Tibial nerve (tissue), 4 donors: ENCODE measurements at places on chromosomes 4 and X. TPM values are rescaled to one million over a fixed set of nuclear protein-coding genes. Genes with fewer than 3 reads are reported as not detected.

EMCN gene
- total RNA-seq: 32.0 TPM

SRPX2 gene
- 62.4 TPM for total RNA-seq

GRID2 gene
- total RNA-seq: not detected

HPGD gene
- 3.5 TPM for total RNA-seq

TCEAL7 gene
- total RNA-seq: 8.3 TPM

GRCh38 chr4:139795527-139796314, 130.1 kb downstream of the MGST2 start:
- no peak for DNase-seq

DNA sequence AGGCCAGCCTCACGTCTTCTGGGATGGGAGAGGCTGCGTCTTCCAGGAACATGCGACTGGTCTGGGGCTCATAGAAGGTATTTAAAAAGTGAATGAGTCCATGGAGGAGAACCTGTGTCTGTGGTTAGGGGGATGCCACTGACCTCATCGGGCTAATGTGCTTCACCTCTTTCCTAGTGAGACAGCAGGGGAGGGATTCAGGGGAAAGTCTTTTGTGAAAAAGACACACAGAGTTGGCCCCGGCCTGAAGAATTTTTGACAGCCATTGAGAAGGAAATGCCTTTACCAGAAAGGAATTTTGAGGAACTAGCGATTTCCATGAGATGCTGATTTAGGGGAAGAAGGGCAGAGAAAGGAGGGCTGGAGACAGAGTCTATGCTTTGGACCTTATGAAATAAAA, 11.0 kb upstream of the C4orf50 start:
- no peak for DNase-seq

DNA sequence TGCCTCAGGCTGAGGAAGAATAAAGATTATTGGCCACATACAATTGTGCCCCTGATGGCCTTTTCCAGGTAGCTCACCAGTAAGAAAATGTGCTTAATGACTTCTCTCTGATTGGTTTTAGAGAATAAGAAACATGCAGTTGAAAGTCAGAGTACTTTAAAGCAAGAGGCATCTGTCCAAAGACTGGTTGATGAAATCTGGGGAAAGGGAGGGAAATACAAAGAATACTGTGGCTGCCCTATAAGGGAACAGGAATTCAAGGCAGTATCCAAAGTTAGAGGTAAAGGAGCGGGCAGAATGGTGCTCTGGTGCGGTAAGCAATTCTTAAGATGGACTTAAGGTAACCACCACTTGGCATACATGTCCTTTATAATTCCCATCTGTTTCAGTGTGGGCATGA, 11.4 kb downstream of the PBDC1 start:
- DNase-seq: no peak

DNA sequence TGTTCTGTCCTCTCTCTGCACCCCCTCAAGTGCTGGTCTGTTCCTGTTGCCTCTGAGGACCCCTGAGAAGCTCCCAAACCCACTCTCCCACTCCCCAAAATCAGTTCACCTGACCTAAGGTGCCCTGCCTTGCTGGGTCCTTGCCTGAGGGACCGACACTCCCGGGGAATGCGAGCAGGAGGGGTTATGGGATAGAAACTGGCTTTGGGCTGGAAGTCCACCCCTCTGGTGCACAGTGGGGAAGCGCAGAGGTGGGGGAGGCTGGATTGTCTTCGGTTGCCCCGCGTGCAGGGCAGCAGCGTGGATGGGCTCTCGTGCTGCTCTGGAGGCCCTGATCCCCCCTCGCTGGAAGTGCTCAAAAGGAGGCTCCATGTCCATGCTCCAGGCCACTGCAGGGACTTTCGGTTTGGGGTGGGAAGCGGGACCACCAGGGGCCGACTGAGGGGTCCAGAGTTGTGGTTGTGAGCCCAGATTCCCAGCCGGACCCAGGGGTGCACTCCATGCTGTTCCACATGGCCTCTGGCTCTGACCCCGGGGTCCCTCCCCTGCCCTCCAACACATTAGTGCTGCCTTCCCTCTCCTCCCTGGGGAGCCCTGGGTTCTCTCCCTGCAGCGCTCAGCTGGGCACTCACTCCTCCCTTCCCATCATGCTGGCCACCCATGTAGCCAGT, 7.6 kb downstream of the SORCS2 start:
- no peak for DNase-seq

DNA sequence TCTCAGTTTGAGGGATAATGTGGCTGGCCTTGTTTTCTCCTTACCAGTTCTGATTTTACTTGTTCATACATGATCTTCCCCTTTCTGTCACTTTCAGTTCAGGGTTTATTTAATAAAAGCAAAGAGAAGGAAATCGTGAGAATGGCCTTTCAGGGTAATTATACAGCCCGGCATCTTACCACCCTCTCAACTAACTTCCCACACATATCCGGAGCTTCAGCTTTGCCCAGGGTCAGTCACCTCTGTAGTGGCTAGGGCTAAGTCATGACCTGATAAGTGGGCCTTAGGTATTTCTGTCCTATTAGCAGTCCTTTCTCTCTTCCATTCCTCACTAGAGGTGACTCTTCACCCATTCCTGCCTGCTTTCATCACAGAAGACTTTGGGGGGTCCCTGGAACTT, 15.8 kb downstream of the TRPC5 start:
- DNase-seq: no peak

GRCh38 chrX:130109429-130110378, 593 bp downstream of the ELF4 start:
- DNase-seq: no peak

GRCh38 chr4:138307319-138307718, 65.2 kb upstream of the SLC7A11 start:
- no peak for DNase-seq

DNA sequence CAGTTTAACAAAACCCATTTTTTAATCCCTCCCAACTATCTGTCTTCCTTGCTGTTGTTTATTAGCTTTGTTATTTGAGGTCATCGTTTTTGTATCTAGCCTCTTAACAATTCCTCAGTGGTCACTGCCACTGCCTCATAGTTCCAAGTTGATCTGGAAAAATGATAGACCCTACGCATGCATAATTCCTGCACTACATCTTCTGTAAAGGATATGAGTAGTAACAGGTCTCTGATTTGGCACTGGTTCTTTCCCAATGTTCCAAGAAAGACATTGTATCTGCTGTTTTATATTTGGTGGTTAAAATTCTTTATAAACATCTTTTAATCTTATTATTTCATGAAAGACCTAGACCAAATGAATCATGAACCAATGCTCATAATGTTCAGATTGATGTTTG, 166.6 kb downstream of the ZNF330 start:
- DNase-seq: no peak

GRCh38 chrX:151680805-151681204, 14.5 kb upstream of the PRRG3 start:
- peak; percentile 36 for DNase-seq

- no peak for DNase-seq
These were observed 122.7 kb upstream of the DIPK2B start for GRCh38 chrX:45323387-45323786.

GRCh38 chrX:19827088-19827487, 60.3 kb downstream of the SH3KBP1 start:
- no peak for DNase-seq

GRCh38 chr4:16021804-16022560, 59.0 kb upstream of the FGFBP2 start:
- DNase-seq: no peak

- DNase-seq: no peak
These were observed 3.6 kb upstream of the RENBP start for GRCh38 chrX:153948002-153948466.

DNA sequence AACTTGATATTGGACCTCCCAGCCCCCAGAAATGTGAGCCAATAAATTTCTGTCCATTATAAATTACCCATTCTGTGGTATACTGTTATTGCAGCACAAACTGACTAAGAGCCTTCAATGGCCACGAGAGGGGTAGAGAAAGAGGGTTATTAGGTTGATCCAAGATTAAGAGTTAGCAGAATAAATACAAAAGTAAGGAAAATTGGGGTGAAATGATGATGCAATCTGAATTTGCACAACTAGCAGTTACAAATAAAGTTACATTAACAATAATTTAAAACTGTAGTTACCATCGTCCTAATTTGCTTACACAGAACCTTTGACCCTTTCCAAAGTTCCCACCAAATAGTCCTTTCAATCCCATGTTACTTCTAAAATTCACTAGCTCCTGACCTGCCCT, 54.2 kb downstream of the F8 start:
- DNase-seq: no peak

- DNase-seq: no peak
These were observed 443.6 kb downstream of the IL15 start for GRCh38 chr4:142079959-142080358.

GRCh38 chr4:10461850-10462400, 4.7 kb upstream of the ZNF518B start:
- DNase-seq: no peak

DNA sequence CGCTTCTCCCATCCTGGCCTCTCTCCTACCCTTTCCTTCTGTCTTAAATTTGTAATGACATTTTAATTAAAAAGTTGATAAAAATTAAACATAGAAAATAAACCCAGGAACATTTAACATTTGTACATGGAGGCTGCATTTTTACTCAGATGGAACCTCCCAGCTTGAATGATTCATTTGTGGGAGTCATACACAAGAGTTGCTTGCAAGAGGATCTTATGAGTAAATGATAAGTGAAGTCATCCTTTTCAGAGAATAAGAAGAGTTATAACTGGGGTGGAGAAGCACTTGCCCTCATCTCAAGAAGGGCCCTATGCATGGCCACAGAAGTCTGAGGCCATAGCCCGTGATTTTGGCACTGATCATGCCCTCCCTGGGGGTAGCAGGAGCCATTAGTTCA, 482.9 kb upstream of the BOD1L1 start:
- no peak for DNase-seq

DNA sequence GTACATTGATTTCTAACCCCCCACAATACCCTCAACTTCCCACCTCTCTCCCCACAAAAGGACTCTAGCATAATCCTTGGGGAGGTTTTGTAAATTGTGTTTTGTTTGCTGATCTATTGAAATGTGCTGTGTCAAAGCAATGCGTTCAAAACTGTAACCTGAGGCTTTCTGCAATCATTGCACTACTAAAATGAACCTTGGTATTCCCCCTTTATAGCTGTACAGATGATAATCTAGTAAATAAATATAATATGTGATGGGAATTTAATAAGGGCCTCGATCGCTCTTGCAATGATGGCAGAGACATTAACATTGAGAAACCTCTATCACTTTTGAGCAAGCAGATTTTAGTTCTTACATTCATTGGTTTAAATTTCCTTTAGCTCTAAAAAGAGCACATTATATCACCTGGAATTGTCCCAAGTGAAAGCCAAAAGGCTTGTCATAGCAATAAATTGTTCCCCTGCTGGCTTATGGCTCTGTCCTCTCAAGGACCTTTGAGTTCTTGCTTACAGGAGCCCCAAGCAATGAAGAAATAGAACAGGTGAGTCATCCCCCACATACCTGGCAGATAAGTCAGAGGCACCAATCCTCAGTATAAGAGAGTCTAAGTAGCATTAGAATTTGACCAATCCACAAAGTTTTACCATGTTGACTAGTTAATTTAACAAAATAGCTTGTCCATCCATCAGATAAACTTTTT, 18.4 kb upstream of the ACE2 start:
- DNase-seq: no peak

DNA sequence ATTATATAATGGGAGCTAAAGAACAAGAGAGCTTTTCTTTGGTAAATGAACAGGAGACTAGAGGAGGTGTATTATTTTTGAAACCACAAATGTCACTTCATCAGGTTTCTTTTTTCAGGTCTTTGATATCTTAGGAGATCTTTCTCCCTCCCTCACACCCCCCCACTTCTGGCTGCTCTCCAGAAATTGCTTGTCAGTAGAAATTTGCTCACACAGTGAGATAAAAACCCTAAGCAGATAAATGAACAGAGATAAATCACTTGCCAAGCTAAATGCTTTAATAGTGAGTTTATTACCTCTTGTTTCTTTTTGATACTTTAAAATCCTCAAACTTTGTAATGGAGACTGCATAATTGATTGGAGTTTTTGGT, 421.2 kb upstream of the TENM3 start:
- no peak for DNase-seq

DNA sequence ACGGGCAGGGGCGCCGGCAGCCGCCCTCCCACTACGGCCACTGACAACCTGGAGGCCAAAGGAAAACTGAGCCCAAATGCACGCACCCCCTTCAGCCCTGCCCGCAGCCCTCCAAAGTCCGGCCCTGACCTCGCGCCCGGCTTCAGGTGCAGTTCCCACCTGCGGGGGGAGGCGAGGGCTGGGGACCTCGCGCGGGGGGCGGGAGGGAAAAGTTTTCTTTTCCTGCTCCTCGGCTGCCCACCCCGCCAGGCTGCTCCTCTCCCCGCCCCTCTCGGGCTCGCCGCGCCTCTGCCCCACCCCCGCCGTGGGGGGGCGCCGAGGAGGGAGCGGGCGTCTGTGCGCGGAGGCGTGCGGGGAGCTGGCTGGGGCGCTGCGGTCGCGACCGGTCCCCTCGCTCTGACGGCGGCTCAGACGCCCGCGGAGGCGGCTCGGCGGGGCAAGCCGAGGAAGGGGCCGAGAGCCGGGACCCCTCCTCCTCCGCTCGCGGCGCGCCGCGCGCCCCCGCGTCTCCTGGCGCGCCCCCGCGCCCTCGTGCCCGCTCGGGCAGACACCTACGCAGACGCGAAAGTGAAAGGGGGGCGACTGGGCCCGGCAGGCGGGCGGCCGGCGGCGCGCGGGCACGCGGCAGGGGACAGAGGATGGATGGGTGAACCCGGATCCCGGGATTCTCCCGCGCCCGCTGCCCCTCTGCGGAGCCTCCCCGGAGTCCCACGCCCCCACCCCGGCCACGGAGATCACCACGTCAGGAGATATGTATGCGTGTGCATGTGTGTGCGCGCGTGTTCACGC, 3.1 kb upstream of the NR3C2 start:
- DNase-seq: peak; percentile 32

GRCh38 chrX:101370888-101371504, 15.0 kb downstream of the BTK start:
- DNase-seq: no peak

GRCh38 chrX:124619710-124620109, 273.3 kb downstream of the SH2D1A start:
- peak; percentile 7 for DNase-seq

DNA sequence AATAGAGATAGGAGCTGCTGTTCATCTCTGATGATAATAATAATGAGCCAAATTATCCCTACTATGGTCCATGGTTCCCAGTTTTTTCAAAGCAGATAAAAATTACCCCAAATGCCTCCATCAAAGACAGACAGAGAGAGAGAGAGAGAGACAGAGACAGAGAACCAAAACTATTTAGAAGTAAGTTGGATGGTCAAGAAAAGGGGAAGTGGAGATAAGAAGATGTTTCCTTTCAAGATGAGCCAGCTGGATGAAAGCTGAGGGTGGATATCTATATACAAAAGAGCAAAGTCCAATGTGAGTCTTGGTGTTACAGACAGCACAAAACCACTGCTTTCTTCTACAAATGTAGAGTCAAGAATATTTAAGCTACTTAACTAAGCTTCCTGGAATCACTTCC, 173.9 kb downstream of the GRIA3 start:
- DNase-seq: no peak
